ENCODE measurements at places on chromosomes 11 and 22.

GRCh38 chr11:35047179-35047578, 91.8 kb upstream of the CD44 start:
- DNase-seq = no peak

GRCh38 chr11:10460611-10461275, 5.7 kb downstream of the AMPD3 start:
- DNase-seq = no peak

DNA sequence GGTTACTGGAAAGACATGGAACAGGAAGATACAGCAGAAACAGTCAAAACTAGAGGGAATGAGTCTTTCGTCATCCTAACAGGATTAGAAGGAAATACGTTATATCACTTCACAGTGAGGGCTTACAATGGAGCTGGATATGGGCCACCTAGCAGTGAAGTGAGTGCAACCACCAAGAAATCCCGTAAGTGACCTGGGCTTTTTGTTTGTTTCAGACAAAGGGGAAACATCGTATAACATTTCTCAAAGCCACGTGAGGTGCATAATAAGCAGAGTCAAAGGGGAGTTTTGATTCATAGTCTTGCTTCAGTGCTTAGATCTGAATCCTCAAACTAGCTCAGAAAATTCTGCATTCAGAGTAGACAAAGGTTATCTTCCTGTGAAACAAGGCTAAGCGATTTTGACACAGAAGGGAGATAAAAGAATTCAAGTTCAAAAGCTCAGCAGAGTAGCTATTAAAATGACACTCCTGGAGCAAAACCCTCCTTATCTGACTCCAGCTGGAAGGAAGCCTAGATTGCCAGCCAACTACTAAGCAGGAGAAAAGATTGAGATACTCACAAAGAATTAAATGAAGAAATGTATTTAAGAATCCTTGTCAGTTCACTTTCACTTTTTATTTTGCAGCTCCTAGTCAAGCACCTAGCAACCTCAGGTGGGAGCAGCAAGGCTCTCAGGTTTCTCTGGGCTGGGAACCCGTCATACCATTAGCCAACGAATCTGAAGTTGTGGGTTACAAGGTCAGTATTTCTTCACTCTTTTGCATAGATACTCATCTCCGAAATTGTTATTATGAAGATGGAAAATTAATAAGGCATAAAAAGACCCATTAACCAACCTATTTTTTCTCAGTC, 346.4 kb upstream of the ARHGAP42 start:
- no peak for DNase-seq

GRCh38 chr11:22456993-22457762, 119.0 kb downstream of the SLC17A6 start:
- DNase-seq = peak; percentile 14

DNA sequence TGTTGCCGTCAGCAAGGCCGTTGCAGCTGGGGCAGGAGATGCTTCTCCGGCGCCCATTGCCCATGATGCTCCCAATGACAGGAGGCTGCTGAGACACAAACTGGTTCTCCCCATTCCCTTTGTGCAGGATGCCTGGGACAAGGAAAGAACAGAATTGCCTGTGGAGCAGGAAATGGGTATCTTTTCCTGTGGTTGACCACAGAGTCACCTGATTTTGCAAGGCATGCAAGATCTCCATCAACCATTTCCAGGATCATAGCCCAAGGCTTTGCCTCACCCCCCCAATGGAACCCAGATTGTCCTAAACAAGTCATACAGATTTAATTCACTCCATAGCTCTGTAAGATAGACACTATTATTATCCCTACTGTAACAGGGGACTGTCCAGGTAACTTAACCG, 148.1 kb upstream of the NARS2 start:
- DNase-seq = no peak

GRCh38 chr11:129779342-129779741, 36.3 kb upstream of the TMEM45B start:
- DNase-seq = no peak

GRCh38 chr11:1123970-1124369, 33.8 kb upstream of the MUC5AC start:
- no peak for DNase-seq

DNA sequence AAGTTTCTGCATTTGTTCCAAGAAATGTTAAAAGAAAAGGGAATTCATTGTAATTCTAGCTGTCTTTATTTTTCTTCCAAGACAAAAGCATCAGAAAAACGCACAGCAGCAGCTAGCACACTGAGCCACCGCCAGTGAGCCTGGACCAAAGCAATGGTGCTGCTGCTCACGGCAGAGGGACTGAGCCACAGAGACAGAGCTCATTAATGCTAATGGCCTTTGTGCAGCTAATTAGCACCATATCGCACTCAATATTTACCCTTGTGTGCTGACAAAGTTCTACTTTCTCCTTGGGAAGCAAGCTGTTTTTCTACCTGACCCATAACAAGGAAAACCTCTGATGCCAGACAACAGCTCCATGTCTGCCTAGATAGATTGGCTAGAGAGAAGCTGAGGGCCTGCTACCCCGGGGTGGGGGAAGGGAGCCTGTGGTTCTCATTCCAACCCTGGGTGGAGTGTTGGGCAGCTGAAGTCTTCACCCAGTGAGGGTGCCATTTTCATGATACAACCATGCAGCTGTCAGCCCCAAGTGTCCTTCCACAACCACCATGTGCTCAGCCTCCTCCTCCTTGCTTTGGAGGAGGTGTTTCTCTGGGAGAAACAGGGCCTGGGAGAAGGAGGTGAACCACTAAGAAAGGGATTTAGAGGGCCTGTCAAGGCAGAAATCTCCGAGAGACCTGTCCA, 131.1 kb upstream of the NCAM1 start:
- no peak for DNase-seq

- no peak for DNase-seq
These were observed 83.1 kb downstream of the MN1 start for GRCh38 chr22:27718186-27719035.

- no peak for DNase-seq
These were observed 8.0 kb downstream of the APLP2 start for GRCh38 chr11:130077671-130078070.

DNA sequence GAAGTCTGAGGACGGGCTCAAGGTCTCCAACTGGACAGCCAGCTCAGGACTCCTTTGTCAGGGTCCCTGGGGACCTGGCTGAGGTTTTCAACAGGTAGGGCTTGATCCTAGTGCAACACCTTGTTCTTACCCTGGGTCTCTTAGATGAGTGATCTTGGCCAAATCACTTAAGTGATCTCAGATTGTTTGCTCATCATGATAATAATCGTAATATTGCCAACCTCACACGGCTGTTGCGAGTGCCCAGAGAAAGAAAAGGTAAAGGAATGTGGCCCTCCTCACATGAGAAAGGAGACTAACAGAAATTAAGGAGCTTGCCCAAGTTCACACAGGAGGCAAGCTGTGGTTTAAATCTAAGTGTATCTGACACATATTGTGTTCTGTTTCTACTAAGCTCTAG, 28.5 kb downstream of the POU2AF3 start:
- DNase-seq = peak; percentile 96

All from NCI-H526 treated with DMSO at 0.1 percent for 48 hours (cell line).